ENCODE measurements at places on chromosomes 5 and 9.
A peak's percentile ranks its signal among the peaks of the same experiment; 100 is the strongest.

GRCh38 chr5:81398741-81399140 is 4.8 kb upstream of the ACOT12 start:
- no peak for DNase-seq

GRCh38 chr9:134778841-134779411 is 101.7 kb upstream of the FCN2 start:
- DNase-seq: no peak

- DNase-seq: no peak
Measured at GRCh38 chr9:131982671-131983239, 96.9 kb downstream of the MED27 start.

DNA sequence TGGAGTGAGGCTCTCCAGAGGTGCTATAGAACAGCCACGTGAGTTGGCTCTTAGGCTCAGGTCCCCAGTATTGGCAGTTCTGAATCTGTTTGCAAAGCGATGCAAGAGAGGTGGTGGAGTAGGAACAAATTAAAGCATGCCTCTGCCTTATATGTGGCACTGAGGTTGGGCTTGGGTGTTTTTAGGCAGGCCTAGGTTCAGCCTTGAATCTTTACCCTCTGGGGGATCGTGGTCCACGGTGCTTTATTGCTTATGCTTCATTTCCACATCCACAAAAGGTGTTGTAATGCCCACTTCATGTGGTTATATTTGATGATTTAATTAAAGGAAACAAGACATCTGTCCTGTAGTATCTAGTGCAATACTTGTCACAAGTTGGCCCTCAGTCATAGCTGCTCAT is 56.2 kb downstream of the CD180 start:
- no peak for DNase-seq

DNA sequence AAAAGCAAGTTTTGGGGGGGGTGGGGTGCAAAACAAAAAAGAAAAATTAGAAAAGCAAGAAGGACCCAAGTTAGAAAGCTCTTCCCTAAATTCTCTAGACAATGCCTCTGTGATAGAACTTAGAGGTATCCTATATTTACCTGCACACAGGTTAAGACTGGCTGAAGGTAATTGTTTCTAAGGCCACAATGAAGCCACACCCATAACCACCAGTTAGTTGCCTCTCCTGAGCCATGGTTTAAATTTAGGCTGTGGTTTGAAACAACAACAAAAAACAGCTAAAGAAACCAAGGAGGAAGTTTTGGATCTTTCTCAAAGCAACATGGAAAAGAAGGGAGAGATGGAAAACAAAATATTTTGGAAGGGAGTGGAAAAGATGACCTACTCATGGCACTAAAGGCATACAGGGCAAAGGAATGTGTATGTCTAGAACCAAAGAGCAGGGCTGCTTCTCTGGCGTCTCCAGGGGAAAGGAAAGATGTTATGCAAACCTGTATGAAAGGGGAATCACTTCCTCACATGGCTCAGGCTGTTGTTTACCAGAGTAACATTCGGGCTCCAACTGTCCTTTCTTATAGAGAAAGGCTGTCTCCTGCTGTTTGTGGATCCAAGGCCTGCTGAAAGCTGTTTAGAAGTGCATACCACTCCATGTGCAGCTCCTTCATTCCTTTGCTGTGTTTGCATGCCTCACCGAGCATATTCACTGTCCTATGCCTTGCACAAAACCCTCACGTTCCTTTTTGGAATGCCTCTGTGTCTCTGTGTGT is 408.9 kb upstream of the MPDZ start:
- no peak for DNase-seq

GRCh38 chr5:176166427-176166826 is 71.8 kb upstream of the SIMC1 start:
- no peak for DNase-seq

- DNase-seq: no peak
Measured at GRCh38 chr5:147384346-147385193, 125.3 kb downstream of the DPYSL3 start.

GRCh38 chr5:163915481-163915961 is 410.1 kb downstream of the MAT2B start:
- no peak for DNase-seq

- peak; percentile 71 for DNase-seq
Measured at GRCh38 chr9:20209391-20210340, 412.6 kb downstream of the MLLT3 start.

DNA sequence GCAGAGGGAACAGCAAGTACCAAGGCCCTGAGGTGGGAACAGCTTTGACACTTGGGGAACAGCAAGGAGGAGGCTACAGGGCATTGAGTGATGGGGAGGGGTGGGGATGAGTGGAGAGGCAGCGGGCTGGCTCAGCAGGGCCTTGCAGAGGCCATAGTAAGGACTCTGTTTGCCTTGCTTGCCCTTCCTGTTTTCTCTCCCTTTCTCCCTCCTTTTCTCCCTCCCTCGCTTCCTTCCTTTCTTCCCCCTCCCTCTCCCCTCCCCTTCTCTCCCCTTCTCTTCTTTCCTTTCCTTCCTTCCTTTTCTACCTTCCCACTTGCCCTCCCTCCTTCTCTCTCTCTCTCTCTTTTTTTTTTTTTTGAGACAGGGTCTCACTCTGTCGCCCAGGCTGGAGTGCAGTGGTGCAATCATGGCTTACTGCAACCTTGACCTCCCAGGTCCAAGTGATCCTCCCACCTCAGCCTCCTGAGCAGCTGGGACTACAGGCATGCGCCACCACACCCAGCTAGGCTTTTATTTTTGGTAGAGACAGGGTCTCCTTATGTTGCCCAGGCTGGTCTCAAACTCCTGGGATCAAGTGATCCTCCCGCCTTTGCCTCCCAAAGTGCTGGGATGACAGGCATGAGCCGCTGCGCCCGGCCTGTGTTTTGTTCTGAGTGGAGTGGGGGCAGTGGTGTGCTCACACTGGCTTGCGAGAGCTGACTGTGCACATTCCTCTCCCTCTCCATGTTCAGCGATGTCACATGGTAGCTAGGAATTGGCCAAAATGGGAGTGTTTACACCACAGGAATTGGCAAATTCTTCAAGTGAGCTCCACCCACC is 17.1 kb downstream of the IER5L start:
- DNase-seq: no peak

GRCh38 chr5:17182494-17182893 is 34.9 kb upstream of the BASP1 start:
- peak; percentile 30 for DNase-seq

- peak; percentile 31 for DNase-seq
Measured at GRCh38 chr5:77935506-77936364, 159.6 kb upstream of the TBCA start.

- peak; percentile 68 for DNase-seq
Measured at GRCh38 chr5:168114444-168115017, 176.9 kb upstream of the WWC1 start.

GRCh38 chr5:109937951-109938350 is 248.2 kb downstream of the MAN2A1 start:
- DNase-seq: no peak

- DNase-seq: no peak
Measured at GRCh38 chr5:73488806-73489205, 9.4 kb upstream of the BTF3 start.

DNA sequence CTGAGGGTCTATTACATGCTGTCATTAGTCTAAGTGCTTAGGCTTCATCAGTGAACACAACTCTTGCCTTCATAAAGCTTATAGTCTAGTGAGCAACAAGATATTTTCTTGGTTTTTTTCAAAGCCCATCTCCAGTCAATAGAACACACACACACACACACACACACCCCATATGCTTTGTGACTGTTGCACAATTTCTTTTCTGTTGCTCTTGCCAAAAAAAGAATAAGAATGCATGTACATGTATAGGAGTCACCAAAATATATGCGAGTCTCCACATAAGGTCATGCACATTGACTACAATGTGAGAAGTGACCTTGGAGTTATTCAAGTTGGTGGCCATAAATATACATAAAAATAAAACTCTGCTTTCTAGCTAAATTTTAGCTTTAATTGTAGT is 351.5 kb upstream of the TLE4 start:
- no peak for DNase-seq

DNA sequence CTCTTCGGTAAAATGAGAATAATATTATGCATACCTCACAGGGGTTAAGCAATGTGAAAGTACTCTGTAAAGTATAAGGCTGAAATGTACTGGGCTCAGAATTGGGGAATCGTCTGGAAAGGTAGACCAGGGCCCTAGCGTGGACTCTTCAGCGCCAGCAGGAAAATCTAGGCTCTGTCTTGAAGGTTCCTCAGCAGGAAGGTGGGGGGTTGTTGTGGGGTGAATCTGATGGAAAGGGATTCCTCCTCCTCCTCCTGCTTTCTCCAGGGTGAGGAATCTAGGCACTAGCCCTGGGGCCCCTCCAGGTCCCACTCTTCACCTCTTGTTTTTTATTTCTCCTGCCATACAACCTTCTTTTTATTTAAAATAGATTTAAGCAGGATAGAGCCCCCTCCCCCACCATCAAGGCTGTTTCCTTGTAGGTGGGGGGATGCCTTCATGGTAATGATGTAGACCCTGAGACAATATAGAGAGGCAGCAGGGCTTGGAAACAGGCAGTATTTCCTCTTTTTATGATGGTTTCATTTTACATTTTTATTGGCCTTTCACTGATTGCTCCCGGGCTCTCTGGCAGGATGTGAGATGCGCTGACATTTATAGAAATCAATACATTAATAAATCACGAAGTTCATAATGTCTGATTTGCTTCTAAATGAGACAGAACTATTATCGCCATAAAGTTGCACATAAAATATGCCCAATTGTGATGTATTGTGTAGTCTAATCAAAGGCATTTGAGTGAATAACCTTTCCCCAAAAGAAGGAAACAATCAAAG is 78.9 kb upstream of the GABRP start:
- no peak for DNase-seq

- DNase-seq: no peak
Measured at GRCh38 chr5:37658440-37658839, 181.4 kb downstream of the GDNF start.

GRCh38 chr5:132595624-132596023 is 38.8 kb downstream of the RAD50 start:
- DNase-seq: no peak

- DNase-seq: no peak
Measured at GRCh38 chr5:140925806-140926442, at the start of gene PCDHAC1. Gene PCDHAC1 (plus strand): TSS chr5:140926299. CDS start chr5:140926893, 594 bp downstream.

DNA sequence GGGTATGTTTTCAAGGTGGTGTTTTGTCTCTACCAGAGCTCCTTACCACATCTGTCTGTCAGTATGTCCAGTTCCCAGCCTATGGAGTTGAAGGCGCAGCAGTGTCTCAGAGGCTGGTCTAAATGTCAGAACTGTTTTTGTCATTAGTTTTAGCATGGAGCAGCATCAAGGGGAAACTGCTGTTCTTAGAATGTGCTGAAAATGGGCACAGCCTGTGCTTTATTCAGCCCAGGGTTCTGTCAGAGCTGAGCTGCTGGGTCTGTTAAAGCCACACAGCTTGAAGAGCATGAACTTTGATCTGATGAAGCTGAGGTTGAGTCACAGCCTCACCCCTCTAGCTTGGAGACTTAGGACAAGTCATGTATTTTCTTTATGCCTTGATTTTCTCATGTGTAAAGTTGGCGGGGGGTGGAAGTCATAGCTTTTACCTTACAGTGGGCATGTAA is 71.9 kb downstream of the RALGPS1 start:
- DNase-seq: peak; percentile 24

DNA sequence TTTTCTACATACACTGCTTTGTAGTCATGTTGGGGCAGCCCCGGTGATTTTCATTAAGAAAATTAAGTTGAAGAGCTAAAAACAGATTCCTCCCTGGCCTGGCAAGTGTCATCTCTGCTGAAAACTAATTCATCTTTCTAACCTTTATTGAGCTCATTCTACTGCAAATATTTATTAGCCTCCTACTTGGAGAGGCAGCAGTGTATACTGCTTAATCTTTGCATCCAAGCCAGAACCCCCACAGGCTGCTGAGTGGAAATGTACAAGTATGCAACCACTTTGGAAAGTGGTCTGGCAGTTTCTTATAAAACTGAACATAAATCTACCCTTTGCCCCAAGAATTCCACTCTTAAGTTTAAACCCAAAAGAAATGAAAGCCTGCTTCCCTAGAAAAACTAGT is 223.4 kb downstream of the DRD1 start:
- no peak for DNase-seq

DNA sequence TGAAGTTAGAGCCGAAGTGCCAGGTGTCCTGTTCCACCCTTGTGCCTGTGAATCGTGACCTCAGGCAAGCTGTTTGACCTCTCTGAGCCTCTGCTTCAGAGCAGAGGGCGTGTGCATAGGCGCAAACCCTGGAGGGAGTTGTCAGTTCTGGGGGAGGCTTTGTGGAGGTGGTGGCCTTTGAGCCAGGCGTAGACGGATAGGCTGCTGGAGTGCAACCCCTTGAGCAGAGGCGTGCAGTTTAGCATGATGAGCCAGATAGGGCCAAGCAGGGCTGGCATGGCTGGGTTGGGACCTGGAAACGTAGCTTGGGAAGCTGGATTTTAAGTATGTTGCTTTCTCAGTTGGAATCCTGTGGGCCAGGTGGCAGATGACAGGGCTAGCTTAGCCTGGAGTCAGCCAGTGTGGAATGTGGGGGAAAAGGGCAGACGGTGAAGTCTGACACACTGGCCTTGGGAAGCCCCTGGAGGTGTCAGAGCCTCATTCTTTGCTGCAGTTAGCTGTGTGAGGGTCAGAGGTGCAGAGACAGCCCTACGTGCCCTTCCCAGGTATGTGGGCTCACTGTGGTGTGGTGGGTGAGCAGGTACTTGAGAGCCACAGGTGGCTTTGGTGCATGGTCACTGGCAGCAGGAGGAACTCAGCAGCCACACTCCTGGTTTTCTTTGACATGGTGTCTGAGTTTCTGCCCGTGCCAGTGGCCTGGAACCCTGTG is 93.4 kb downstream of the DAB2IP start:
- DNase-seq: no peak

DNA sequence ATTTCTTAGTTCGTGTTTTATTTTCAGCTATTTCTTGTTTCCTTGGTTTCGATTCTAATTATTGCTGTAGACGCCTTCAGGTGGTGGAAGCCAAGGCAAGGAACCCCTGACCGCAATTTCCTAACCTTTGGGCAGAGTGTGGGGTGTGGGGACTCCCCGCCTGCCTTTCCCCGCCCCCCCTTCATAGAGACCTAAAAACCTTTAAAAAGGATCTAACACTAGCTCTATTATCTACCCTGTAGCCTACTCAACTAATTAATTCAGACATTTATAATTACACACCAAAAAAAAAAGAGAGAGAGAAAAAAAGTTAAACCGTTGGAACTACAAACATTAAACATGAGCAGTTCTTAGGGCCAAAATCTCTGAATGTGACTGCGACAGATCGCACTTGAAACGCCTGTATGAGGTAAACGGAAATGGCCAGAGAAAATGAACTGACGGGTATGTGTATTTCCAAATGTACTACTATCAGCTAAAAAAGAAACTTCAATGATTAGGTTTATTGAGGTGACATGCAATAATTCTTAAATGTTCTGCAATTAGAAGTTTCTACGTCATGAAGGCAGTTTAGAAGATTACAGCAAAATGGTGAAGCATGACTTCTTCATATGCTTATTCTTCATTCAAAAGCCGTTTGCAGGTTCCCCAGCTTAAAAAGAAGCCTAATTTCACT is 19.0 kb upstream of the FER start:
- peak; percentile 53 for DNase-seq

GRCh38 chr9:98964201-98964600 is 20.5 kb downstream of the COL15A1 start:
- no peak for DNase-seq

- DNase-seq: peak; percentile 8
Measured at GRCh38 chr5:65190328-65191053, 291.2 kb downstream of the ADAMTS6 start.

- peak; percentile 62 for DNase-seq
Measured at GRCh38 chr5:177336112-177336511, 15.4 kb downstream of the LMAN2 start.

All from activated CD4-positive, alpha-beta T cell treated with anti-CD3 and anti-CD28 coated beads for 48 hours (primary cell).